ENCODE measurements at places on chromosomes 1 and 21.
A peak's percentile ranks its signal among the peaks of the same experiment; 100 is the strongest.

- peak; percentile 84 for DNase-seq
Measured at GRCh38 chr1:157992031-157992832, 1.2 kb upstream of the KIRREL1 start.

GRCh38 chr1:55703726-55704363, 488.7 kb upstream of the USP24 start:
- no peak for DNase-seq

- DNase-seq, result no peak
Measured at GRCh38 chr1:174314433-174314832, 133.3 kb upstream of the GPR52 start.

DNA sequence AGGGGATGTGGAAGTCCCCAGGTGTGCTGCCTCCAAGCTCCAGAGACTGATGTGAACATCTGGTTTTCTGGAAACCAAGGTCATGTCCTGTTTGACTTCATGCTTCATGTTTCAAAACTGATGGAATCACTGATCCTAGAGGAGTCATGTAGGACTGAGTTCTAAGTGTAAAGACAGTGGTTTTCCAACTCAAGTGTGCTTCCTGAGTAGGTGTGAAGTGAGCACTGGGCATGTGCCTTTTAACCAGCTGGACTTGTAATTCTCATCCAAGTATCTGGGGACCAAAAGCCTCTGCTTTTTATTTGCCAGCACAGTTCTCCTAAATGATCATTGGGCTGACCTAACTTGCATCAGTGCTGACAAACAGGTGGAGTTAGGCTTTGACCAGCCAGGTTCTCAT, 36.9 kb downstream of the ABCA4 start:
- no peak for DNase-seq

- no peak for DNase-seq
Measured at GRCh38 chr1:226604560-226605317, 56.2 kb downstream of the STUM start.

DNA sequence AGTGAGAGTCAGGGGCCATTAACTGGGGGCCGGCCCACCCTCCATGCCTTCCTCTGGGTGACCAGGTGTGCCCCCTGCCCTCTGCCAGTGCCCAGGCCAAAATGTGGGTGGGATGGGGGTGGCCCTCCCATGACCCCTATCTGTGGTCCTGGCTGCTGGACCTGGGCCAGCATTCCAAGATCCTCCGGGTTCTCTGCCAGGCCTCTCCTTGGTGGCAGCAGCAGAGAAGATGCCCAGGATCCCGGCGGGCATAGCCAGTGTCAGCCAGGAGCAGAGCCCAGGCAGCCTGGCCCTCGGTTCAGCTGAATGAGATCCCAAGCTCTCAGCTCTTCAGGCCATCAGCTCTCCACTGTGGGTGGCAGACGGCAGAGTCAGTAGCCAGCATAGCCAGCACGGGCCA, 31.3 kb upstream of the ACTRT2 start:
- peak; percentile 15 for DNase-seq

DNA sequence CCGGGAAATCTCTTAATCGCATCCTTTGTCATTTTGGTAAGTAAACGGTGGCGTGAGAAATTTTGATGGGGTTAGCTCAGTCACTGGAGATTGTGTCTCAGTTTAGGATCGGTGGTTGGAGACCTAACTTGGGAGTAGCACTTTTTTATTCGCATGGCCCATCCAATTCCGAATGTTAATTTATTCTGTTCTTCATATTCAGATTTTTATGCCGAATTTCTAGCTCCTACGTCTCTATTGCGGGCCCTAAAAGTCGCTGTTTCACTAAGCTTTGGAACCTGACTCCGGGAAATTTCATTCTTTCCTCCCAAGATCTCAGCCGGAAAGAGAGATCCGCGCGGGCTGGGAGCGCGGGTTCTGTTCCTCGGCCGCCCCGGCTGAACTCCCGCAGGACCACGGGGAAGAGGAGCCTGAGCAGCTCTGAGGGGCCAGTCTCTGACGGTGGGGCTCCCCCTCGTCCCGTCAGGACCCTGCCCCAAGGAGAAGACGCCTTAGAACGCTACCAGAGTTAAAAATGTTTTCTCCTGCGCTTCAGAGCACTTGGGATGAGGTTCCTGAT, 279.7 kb downstream of the FAM72C start:
- no peak for DNase-seq

- peak; percentile 41 for DNase-seq
Measured at GRCh38 chr1:18734461-18735223, 104.0 kb downstream of the PAX7 start.

GRCh38 chr1:3060601-3061551, 8.1 kb upstream of the PRDM16 start:
- DNase-seq, result no peak

DNA sequence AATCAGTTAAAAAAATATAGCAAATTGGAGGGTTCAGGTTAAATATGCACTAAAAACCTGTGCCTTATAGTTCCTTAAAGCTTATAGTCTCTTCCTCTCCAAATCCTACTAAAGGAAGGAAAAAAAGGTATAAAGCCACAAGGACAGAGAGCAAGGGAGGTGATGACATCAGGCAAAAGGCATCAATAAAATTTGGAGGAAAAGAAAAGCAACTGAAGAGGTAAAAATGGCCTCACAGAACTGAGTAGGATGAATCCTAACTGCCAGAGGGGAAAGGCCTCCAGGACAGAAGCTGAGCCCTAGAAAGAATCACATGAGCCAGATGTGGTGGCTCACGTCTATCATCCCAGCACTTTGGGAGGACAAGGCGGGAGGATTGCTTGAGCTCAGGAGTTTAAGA, 8.1 kb downstream of the CCSAP start:
- no peak for DNase-seq

GRCh38 chr1:246324711-246325110, 182.4 kb downstream of the SMYD3 start:
- no peak for DNase-seq

DNA sequence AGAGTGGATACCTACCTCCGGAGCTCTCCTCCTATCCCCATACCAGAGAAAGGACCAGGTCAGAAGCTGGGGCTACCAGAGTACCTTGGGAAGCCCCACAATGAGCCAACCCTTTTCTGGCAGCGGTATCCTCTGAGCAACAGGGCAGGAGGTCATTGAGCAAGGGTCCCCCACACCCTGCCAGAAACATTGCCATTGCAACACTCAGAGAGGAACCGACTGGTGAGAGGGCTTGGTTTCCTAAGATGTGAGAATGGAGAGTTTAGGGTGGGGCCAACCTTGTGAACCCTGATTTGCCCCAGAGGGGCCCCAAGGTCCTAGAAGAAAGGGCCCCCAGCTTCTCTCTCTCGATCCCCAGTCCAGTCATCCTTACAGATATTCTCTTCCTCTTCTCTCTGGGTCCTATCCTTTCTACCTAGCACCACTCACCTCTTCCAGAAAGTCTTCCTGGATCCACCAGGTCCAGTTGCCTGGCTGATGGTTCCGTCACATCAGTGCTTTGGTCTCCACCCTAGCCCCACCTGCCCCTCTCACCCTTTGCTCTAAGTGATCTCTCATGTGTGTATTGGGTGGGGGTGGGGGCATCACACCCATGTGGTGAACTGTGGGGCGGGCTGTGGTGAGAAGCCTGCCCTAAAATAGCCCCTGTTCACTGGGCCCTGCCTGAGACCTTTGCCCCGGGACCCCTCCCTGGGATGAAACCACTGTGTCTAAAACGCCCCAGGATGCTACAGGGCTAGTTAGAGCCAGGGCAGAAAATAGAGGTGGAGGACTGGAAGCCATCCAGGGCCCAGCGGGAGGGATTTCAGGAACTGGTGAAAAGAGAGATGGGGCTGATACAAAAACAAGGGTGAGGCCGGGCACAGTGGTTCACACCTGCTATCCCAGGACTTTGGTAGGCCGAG, 8.7 kb downstream of the FGR start:
- DNase-seq, result no peak

DNA sequence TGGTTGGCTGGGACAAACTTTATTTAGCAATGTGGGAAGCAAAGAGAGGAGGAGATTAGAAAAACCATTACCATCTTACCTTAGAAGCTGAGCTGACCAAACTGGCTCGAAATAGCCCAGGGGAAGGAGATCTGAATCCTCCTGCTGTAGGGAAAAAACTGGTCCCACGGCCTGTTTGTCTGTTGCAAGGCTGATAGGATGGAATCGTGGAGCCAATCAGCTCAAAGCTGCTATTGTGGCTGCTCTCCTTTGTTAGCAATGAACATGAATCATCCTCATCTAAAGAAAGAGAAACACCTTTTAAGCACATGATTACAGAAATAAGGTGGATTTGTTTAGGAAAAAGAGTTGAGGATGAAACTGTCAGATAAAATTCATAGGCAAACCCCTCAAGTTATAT, 21.5 kb downstream of the CLSPN start:
- no peak for DNase-seq
